ENCODE measurements at places on chromosomes 16 and 17.

GRCh38 chr17:43713494-43714162 lies 45.0 kb downstream of the SOST start:
- DNase-seq: no peak

GRCh38 chr16:49409121-49409520 lies 35.5 kb downstream of the C16orf78 start:
- DNase-seq: no peak

GRCh38 chr17:56142781-56143180 lies 10.5 kb upstream of the ANKFN1 start:
- DNase-seq: no peak

- DNase-seq: no peak
These were observed 540 bp downstream of the MFSD11 start for GRCh38 chr17:76738468-76738850.

- no peak for DNase-seq
These were observed 64.8 kb downstream of the TUBD1 start for GRCh38 chr17:59827721-59828477.

Data from iPS DF 19.7 (cell line).